CD4-positive, alpha-beta T cell treated with Interleukin-6 for 4 hours (primary cell): ENCODE measurements at places on chromosomes 3 and 15.
A peak's percentile ranks its signal among the peaks of the same experiment; 100 is the strongest.

GRCh38 chr15:27258287-27258686 lies 287.3 kb downstream of the GABRG3 start:
- DNase-seq, result no peak

- peak; percentile 57 for DNase-seq
These were observed 4.4 kb downstream of the SH3BP5 start for GRCh38 chr3:15327941-15328340.

- DNase-seq, result no peak
These were observed 469.6 kb upstream of the PPP2R3A start for GRCh38 chr3:135495891-135496290.

DNA sequence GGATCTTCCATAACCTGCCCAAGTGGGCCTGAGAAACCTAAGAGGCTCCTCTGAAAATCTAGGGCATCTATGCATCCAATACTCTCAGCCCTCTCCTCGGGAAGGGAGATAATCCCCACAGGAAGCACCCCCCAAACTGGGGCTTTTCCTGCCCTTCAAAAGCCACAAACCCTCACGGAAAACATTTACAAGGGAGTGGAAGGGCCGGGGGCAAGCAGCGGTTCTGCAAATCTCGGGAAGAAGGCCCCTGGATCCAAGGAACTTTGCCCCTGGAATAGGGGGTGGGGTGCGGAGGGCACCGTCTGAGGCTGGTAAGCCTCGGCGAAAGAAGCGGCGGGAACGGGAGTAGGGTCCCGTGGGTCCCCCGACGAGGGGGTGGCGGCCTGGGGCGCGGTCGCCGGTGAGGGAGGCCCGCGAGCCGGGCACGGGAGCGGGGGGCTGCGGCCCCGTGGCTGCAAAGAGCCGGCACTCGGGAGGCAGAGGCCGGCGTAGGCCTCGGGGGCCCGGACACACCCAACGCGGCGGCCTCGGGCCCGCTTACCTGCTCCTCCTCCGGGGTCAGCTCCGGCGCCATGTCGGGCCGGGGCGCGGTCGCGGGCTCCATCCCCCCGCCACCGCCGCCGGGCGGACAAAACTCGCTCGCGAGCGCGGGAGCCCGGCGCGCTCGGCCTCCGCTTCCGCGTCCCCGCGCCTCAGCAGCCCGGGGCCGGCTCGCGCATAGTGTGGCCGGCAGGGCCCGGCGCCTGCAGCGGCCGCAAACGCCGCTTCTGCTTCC lies 755 bp downstream of the PTPN9 start:
- peak; percentile 35 for DNase-seq

DNA sequence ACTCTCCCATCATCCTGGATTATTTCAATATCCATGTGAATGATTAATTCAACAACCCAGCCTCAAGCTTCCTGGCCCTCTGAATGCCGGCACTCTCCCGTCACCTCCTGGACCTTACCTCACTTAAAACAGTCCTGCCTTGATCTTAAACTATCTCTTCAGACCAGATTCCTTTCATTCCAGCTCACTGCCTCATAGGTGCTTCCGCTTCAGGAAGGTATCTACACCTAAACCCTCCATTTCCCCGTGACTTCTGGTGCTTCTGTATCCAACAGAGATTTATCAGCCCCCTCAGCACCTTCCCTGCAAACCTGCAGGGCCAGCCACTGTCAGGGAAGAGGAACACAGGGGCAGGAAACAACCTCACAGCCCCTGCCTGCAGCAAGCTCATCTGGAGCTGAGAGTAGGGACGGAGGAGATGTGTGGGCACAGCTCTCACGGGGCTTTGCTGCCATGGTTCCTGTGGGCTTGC lies 98.9 kb upstream of the TJP1 start:
- DNase-seq, result no peak

DNA sequence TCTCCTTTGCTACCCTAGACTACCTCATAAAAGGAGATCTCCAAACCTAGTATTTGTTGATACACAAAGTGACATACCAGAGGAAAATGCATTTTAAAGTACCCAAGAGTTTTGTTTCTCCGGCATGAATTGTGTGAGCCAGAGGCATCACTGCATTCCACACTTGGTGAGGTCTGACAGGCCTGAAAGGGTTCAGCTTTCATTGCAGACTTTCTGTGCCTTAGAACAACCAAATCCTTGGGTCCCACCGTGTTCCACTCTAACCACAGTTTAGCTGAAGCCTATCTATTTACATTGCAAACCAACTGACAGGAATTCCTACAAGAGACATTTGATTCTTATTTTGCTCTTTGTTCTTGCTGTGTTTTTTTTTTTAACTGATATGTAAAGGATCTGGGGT lies 21.0 kb upstream of the EID1 start:
- no peak for DNase-seq

- DNase-seq, result no peak
These were observed 61.3 kb downstream of the UACA start for GRCh38 chr15:70701891-70702568.

DNA sequence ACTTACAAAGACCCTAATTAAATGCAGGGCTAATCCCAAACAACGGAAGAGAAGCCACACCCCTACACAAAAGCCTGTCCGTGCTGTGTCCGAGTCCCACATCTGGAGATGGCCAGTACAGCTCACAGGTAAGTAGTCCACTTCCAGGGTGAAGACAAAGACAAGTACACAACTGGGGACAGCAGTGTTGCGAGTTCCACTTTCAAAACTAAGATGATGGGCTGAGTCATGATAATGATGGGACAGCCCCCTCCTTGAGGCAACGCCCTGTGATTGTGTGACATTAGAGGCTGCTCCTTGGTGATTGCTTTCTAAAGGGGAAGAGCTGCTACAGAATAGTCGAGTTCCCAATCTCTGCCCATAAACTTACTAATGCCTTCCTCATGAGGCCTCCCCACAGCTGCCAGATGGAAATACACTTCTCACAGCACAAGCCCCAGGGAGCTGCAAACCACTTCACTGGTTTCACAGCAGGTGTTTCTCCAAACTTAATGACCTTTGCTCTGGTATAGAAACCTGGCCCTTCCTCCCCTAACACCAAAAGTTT lies 27.6 kb downstream of the RFT1 start:
- peak; percentile 40 for DNase-seq

DNA sequence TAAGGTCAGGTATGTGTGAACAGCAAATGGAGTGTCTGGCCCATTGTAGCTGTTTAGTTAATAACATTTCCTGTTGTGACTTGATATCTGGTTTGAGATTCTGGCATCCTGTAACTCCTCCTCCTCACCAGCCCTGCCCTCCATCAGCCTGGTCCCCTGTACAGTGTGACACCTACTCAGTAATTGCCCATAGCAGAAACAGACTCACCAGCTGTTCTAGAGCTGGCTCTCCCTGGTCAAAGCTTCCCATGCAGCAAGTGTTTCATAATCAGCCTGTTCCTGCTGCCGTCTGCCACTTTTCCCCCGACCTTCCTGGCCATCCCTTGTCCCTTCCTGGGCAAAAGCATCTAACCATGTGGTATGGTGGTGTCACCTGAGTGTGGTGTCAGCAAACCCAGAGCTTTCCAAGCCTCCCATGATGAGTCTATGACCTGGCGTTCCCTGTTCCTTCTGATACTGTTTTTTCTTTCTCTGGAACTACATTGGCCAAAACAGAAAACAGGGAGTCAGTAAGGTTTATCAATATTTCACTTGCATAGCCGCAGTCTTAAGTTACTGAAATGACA lies 55.4 kb downstream of the B3GALNT1 start:
- no peak for DNase-seq

DNA sequence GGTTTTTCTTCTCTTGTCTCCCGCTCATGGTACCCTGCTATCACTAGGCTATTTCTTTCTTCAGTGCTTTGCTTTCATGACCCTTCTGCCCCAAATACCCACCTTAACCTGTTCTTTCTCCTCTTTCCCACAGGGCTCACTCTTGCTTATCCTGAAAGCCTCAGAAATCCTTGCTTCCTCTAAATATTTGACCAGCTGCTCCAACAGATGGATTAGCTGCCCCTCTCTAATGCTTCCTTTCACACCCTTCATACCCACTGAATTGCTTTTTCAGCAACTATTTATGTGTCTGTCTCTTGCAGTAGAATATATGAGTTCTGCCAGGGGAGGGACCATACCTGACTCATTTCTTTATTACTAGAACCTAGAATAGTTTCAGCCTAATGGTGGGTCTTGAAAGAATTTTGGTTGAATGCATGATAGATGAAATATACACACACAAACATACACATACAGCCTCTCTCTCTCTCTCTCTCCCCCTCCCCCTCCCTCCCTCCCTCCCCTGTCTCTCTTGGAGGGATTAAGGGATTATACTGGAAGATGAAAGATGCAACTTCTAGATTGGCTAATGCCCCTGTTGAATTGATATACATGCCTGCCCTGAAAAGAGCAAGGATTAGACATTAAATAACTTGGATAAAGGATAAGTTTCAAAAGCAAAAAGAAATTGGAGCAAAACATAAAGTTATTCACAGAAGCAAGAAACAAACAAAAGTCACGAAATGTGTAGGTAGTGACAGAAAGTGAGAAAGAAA lies 95.0 kb upstream of the GADL1 start:
- DNase-seq, result no peak

- DNase-seq, result no peak
These were observed 137.7 kb upstream of the TMEM108 start for GRCh38 chr3:132900481-132900880.

DNA sequence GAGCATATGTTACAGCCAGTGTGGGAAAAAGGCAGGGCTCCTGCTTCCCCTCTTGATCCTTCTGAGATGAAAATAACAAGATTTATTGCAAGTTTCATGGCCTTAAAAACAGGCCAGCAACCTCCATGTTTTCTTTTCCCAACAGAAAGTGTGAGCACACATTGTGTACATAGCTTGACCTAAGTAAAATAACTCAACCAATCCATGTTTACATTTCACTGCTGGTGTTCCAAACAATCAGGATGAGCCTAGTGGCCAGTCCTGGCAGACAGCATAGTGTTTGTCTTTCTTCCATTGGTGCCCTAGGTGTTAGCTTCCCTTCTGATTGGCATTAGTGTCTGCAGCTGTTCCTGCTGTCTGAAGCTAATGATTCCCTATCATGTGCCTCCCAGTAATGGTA lies 847.7 kb downstream of the EPHA3 start:
- DNase-seq, result no peak

DNA sequence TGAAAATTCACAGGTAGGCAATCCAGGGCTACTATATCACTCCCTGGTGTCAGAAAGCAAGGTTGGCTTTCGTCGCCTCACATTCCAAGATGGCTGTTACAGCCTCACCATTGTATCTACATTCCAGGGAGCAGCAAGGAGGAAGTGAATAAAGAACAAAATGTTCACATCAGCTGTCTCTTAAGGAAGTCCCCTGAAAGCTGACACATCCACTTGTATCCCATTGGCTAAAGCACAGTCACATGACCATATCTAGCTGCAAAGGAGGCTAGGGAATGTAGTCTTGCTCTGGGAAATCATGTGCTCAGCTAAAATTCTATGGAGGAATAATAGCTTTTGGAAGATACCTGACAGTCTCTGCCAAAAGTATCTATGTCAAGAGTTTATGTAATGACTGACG lies 12.8 kb upstream of the GATA2 start:
- no peak for DNase-seq

GRCh38 chr15:40053831-40054604 lies 15.0 kb upstream of the SRP14 start:
- peak; percentile 37 for DNase-seq

DNA sequence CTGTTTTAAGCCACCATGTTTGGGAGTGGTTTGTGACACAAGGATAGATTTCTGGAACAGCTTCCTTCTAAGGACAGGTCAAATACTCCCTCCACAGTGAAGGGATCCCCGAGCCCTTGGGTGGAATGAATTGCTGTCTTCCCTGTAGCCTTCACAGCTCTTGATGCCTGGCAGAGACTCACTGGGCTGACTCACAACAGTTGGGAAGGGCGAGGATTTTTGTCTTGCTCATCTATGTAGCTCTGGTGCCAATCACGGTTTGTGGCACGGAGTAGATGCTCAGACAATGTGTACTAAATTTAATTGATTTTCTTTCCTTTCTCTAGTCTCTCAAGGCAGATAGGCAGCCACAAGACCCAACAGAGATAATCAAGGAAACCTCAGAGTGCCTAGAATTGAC lies 27.0 kb downstream of the CRYGS start:
- no peak for DNase-seq

DNA sequence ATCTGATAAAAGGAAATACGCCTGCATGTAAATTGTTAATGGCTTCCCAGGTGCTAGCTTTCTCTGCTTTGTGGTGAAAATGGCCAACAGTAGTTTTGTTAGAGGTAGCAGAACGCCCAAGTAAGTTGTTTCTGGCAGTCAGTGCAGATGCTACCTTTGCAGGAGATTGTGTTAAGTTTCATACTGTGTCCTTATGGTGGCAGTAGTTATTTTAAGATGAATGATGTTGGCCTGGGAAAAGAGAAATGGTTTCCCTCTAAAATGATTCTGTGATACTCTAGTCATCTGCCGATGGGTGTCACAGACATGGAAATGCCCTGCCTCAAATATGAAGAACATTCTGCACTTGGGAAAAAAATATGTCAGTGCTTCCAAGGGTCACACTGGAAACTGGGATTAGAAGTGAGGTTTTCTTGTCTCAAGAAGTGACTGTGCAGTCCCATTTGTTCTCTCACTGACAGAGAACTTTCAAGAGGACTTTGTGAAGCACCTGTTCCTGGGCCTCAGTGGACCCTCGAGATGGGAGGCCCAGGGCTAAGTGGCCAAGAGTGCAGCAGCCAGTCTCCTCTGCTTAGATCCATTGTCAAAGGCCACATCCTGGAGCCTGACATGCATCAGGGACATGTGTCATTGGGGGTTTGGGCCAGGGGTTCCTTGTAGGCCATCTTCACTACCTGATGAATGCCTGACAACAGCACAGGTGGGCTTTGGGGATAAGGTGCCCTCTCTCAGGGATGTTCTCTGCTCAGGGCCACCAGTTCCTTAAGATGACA lies 393.3 kb downstream of the CACNA2D3 start:
- DNase-seq, result no peak

DNA sequence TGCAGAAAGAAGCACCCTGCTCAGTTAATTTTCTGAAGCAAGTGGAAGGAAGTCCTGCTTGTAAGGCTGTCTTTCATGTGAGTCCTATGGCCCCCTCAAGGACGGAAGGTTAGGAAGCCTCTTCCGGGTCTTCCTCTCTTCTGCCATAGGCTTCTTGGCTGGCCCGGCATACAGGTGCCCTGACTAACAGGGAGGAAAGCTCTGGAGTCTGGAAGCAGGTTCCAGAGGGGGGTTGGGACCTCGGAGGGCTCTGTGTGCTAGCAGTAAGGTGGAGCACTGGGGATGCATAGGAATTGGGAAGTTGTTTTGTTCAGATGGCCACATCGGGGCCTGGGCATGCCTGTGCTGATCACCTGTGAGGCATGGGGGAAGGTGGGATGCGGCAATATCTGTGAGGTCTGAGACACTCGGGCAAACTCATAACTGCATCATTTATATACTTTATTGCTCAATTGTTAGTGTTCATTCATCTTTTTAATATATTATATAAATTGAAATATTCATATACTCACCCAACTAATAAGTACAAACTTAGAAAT lies 49.6 kb downstream of the TRAK1 start:
- no peak for DNase-seq

GRCh38 chr3:177578488-177578887 lies 381.2 kb upstream of the TBL1XR1 start:
- DNase-seq, result no peak
